ENCODE measurements at places on chromosomes 4 and X.

DNA sequence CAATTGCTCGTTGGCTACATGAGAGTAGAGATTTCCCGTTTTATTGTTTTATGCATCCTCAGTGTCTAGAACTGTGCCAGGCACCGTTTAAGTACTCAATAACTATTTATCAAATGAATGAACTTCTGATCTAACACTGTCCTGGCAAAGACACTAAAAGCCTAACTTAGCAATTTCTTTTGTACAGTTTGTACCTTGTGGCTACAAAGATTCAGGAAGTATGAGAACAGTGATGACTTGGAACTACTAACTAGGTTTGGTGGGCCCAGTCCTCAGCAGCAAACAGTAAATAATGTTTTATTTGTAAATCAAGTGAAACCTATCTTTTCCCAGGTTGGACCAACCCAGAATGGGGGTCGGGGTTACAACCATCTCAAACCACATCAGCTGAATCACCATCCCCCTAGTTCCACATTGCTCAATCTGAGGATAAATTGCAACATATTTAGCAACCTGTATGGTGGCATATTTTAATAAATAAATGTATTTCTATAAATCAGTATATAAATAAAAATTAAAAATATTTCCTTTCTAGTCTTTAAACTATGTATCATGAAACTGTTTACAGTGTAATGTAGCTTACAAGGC lies 12.3 kb upstream of the SCRG1 start:
- DNase-seq: no peak

DNA sequence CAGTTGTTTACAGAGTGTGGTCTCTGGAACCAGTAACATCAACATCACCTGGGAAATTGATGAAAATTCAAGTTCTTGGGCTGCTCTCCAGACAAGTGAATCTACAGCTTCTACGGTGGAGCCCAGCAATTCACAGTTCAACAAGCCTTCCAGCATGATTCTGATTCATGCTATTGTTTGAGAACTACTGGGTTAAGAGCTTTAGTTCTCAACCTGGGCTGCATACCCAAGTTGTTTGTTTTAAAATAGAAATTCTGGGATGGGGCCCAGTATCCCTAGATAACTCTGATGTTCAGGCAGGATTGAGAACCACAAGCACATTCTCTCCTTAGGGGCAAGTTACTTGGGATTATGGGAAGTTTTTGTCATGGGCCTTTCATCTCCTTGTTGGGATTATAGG lies 37.9 kb upstream of the PGK1 start:
- DNase-seq: no peak

DNA sequence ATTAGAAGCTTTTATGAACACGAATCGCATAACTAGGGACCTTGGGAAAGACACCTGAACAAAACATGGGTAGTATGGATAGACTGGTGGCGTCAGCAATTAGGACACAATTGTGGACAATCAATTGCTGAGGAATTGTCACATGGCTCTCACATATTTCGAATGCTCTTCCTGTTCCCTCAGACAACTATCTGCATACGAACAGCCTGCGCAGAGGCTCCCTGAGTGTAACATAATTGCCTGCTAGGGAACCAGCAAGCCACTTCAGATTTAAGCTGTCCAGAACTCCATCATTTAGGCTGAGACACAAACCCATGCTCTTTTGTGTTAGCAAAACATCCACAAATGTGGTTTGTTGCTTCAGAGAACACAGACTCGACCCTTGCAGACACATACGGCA lies 160.8 kb downstream of the MGST2 start:
- DNase-seq: no peak

DNA sequence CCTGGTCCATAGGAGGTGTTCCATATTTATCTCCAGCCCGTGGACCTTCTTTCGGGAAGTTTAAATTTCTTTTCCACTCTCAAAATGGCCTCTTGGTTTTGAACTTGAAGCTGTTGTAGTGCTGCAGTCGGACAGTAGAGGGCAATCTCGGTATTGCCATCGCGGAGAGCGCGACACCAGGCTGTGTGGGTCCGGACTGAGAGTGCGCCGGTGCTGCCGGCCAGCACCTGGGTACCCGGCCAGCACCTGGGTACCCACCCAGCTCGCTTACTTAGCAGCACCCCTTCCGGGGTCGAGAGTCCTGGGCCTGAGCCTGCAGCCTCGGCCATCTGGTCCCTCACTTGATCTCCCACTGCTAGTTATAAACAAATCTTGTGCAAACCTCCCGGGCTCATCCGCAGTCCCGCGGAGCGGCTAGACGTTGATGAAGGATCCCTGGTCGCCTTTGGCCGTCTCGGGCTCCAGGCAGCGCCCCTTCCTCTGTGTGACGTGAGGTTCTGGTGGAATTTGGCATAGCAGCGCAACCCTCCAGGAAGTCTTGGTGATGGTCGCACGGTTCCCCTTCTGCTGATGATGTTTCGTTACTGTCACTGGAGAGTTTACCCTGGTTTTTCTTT lies 18.0 kb downstream of the FAM9A start:
- DNase-seq: no peak

DNA sequence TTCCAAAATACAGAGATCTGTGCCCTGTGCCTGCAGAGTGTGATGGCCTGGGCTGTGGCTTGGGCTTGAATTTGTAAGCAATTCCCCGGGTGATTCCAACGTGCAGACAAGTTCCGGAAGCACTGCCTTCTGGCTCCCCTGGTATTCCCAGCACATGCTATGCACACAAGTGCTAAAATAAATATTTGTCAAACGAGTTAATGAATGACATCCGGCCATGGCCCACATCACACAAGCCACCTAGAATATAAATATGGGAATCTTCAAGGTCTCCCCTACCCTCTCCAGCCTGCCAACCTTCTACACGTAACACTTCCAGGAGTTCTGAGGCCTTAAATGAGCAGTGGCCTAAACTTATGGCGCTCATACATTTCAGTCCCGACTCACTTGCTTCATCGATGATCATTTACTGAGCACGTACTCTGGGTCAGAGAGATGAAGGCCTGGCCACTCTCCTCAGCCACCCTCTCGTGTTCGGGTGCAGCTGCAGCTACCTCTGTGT lies 21.3 kb downstream of the DCTD start:
- no peak for DNase-seq

All from amygdala (tissue), 56 donors.